ENCODE measurements at places on chromosomes 7 and 10. TPM values are rescaled to one million over a fixed set of nuclear protein-coding genes. Genes with fewer than 3 reads are reported as not detected.

- DNase-seq: no peak
Observed at GRCh38 chr10:103284170-103284569, 7.2 kb downstream of the INA start.

DNA sequence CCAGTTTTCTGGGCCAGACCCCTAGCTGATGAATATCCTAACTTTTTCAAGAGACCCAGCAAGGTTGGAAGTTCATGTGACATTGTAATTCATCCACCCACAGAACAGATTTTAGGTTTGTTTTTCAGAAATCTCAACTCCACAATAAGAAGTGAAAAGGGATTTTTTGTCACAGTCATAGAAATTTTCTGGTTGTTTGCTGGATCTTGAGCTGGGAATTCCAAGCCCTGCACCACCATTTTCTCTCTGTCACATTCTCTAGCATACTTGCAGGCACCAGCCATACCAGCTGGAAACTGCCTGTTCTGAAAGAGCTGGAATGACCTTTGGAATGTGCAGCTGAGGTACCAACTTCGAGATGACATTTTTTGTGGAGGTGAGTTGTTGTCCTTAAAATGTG is 8.5 kb downstream of the TAS2R60 start:
- no peak for DNase-seq

DNA sequence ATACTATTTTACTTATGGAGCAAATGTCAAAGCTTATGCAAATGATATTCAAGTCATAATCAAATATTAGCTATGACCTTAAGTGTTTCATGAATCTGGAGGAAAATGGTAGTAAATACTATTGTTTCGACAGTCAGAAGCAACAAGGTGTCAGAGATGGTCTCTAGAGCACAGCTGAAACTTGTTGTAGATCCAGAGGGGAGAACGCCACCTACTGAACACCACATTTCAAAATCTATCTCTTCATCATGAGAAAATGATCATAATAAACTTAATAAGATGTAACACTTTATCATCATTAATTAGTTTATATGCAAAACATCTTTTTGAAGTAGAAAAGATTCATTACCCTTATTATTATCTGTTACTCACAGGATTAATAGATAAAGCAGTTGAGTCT is 418.7 kb downstream of the GATA3 start:
- peak; percentile 5 for DNase-seq

DNA sequence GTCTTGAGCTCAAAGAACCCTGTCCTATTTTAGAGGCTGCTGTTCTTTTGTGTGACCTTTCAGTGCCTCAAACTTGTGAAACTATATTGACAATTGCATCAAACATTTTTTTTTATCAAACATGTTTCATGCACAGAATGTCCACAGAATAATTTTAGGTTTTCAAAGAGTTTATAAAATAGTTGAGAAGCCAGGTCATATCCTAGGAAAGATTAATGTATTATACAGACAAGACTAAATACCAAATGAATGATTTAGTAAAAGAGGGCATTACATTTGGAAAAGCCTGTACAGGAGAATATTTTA is 67.0 kb downstream of the CDK6 start:
- DNase-seq: no peak

DNA sequence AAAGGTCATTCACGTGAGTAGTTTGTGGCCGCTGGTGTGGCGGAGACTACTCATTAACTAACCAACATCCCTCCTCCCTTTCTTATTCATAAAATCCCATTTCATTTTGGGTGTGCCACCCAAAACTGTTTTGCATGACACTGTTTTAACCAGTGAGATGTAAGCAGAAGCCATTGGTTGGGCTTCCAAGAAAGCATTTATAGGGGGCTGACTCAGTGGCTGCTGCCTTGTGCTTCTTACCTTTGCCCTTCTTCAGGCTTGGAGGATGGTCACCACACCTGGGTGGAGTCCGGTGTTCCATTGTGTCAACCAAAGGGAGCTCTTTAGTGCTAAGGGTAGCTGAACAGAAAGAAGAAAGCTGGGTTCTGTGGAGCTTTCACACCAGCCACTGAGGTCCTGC is 37.2 kb upstream of the EPC1 start:
- no peak for DNase-seq

GRCh38 chr7:80859272-80859970 is 59.4 kb downstream of the SEMA3C start:
- DNase-seq: no peak

DNA sequence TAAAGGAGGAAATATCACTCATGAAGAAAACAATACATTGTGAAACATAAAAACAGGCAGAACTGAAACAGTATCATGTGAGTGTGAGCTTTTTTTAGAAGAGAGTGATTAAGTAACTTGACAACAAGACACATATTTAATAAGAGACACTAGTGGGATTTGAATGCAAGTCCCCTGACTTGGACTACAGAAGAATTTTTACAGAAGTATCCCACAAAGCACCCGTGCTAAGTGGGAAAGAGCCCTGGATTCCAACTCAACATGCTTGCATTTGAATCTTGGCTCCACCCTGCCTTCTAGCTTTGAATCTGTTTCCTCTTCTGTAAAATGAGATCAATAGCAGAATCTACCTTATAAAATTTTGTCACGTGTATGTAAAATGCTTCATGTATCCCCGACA is 166.2 kb downstream of the ZNF365 start:
- no peak for DNase-seq

GRCh38 chr10:110168601-110169481 is 38.6 kb upstream of the MXI1 start:
- DNase-seq: no peak

DNA sequence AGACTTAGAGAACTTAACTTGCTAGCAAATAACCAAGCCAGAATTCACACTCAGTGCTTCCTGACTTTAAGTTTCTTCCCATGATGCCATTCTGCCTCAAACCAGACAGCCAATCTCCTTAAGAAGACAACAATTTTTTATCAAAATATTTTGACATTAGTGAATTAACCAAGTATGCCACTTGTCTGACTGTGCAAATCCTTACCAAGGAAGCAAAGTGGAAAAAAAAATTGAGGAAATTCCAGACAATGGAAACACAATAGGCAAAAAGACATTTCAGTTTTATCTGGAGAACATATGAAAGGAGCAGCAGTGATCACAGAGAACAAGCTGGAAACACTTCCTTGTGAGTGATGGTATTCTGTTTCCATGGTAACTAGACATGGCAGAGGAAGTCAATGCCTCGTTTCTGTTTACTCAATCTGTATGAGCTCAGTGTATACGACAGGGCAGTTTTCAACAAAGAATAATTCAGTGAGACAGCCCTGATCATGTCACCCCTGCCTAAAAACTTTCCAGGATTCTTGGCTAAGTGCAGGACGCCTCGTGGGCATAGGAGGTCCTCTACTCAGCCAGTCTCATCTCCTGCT is 114.2 kb downstream of the DYNC1I1 start:
- DNase-seq: peak; percentile 90

The ARHGEF5 gene
- total RNA-seq: 2.9 TPM

The LIPF gene
- 0.18 TPM for total RNA-seq

The ANKRD61 gene
- not detected for total RNA-seq

The C7orf33 gene
- not detected for total RNA-seq
